ENCODE measurements at places on chromosomes 2 and 18. TPM values are rescaled to one million over a fixed set of nuclear protein-coding genes. Genes with fewer than 3 reads are reported as not detected.
A peak's percentile ranks its signal among the peaks of the same experiment; 100 is the strongest.

DNA sequence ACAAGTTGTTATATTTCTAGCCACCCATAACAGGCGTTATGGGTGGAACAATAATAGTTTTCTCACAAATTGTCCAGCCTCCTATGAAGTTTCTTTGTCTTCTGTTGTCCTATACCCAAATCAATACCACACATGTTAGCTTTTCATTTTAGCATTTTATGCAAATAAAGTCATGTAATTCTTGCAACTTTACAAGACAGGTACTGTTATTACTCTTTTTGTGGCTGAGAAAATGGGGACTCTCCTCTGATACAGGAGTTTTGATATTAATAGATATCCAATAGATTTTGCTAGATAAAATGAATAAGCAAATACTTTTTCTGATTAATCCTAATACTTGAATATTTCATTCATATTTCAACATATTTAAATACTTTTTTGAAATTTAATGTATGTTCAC lies 151.0 kb downstream of the PMAIP1 start:
- no peak for DNase-seq
- no peak overlapping the region for H3K27ac ChIP-seq
- no peaks in the 10 kb centered on the region for H3K27me3 ChIP-seq
- no peaks in the 10 kb centered on the region for H3K4me1 ChIP-seq

Gene NR4A2
- total RNA-seq, result 0.85 TPM

Gene EFR3B
- total RNA-seq, result 11.8 TPM

GRCh38 chr2:128399690-128400291 lies 81.1 kb upstream of the HS6ST1 start:
- H3K27ac ChIP-seq, result no peak overlapping the region
- no peaks in the 10 kb centered on the region for H3K27me3 ChIP-seq

Gene CNRIP1
- total RNA-seq, result 6.9 TPM

GRCh38 chr18:28831476-28831875 lies 654.5 kb upstream of the CDH2 start:
- peaks cover 31% of the 10 kb centered on the region for H3K4me1 ChIP-seq
- no peak overlapping the region for H3K4me3 ChIP-seq
- H3K36me3 ChIP-seq, result no peaks in the 10 kb centered on the region
- DNase-seq, result no peak
- no peak overlapping the region for H3K27ac ChIP-seq

DNA sequence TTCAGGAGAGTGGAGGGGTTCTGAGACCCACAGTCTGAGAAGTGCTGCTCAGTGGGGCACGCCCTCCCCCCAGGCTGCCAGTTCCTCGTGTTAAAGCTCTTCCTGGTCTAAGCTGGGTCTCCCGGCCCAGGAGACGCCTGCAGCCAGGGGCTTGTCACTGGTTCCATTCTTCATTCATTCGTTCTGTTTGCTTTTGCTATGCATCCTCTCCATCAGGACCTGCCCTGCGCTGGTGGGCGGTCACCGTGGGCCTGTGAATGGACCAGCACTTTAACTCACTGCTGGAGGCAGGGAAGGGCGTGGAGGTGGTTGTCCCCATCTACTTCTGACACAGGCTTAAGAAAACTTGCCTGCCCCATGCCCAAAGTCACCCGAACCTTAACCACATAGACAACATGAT lies 272.8 kb upstream of the HDAC4 start:
- H3K36me3 ChIP-seq, result no peaks in the 10 kb centered on the region
- no peak overlapping the region for H3K27ac ChIP-seq
- no peaks in the 10 kb centered on the region for H3K27me3 ChIP-seq
- no peaks in the 10 kb centered on the region for H3K4me1 ChIP-seq
- no peak for DNase-seq

Gene IL1F10
- total RNA-seq, result not detected

DNA sequence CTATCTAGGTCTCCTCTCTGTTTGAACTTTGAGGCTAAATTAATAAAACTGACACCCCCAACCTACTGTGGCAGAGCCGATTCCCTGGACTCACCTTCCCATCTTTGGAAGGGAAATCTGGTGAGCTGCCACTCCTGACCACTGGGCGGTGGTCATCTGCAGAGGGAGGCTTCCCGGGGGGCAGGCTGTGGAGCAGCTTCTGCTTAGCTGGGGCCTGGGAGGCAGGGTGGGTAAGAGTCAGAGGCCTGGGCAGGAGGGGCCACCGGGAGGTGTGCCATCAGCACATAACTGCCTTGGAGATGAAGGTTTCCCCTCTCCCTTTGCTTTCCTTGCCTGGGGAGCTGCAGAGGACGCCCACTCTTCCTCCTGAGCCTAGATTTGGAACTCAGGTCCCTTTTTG lies 2.3 kb upstream of the NPPC start:
- H3K27ac ChIP-seq, result no peak overlapping the region
- peaks cover 53% of the 10 kb centered on the region for H3K27me3 ChIP-seq
- H3K4me1 ChIP-seq, result no peaks in the 10 kb centered on the region
- H3K36me3 ChIP-seq, result no peaks in the 10 kb centered on the region
- H3K4me3 ChIP-seq, result no peak overlapping the region
- DNase-seq, result peak; percentile 47

Gene CFAP221
- 0.23 TPM for total RNA-seq

GRCh38 chr2:38702413-38702812 lies 36.5 kb downstream of the GALM start:
- no peaks in the 10 kb centered on the region for H3K4me1 ChIP-seq
- H3K36me3 ChIP-seq, result no peaks in the 10 kb centered on the region

- no peaks in the 10 kb centered on the region for H3K27me3 ChIP-seq
- no peaks in the 10 kb centered on the region for H3K36me3 ChIP-seq
- DNase-seq, result no peak
- peaks cover 10% of the 10 kb centered on the region for H3K4me1 ChIP-seq
- no peak overlapping the region for H3K27ac ChIP-seq
- no peak overlapping the region for H3K4me3 ChIP-seq
These were observed 133.0 kb upstream of the MMADHC start for GRCh38 chr2:149720615-149721014.

DNA sequence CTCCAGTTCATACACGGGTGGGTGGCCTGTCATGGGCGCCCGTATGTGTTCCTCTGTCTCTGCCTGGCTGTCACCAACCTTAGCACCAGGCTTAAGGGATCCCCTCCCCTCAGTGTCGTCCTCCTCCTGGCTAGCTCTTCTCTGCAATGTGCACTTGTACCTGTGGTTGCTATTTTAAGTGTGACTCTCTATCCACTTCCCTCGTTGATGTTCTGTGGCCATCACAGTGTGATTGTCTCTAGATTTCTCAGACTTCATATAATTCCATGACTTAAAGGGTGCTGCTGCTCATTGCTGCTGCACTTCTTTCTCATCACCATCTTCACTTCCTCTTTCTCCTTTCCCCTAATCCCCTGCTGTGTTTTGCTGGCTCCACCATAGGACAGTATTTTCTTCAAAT lies 143.4 kb downstream of the EML6 start:
- no peaks in the 10 kb centered on the region for H3K27me3 ChIP-seq
- H3K27ac ChIP-seq, result no peak overlapping the region
- H3K4me1 ChIP-seq, result no peaks in the 10 kb centered on the region
- no peaks in the 10 kb centered on the region for H3K36me3 ChIP-seq

Gene ABCG5
- total RNA-seq, result not detected

DNA sequence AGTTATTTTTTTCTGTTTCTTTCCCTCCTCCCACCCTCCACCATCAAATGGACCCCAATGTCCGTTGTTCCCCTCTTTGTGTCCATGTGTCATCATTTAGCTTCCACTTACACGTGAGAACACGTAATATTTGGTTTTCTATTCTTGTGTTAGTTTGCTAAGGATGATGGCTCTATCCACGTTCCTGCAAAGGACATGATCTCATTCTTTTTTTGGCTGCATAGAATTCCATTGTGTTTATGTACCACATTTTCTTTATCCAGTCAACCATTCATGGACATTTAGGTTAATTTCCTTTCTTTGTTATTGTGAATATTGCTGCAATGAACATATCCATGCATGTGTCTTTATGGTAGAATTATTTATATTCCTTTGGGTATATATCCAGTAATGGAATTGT lies 91.3 kb upstream of the TNP1 start:
- no peak for DNase-seq
- H3K36me3 ChIP-seq, result no peaks in the 10 kb centered on the region
- H3K27ac ChIP-seq, result no peak overlapping the region
- no peaks in the 10 kb centered on the region for H3K27me3 ChIP-seq
- H3K4me1 ChIP-seq, result no peaks in the 10 kb centered on the region
- H3K4me3 ChIP-seq, result no peak overlapping the region

- no peaks in the 10 kb centered on the region for H3K4me1 ChIP-seq
- DNase-seq, result no peak
- H3K27ac ChIP-seq, result no peak overlapping the region
- no peaks in the 10 kb centered on the region for H3K27me3 ChIP-seq
- H3K36me3 ChIP-seq, result no peaks in the 10 kb centered on the region
These were observed 74.6 kb upstream of the GPC1 start for GRCh38 chr2:240360645-240361475.

DNA sequence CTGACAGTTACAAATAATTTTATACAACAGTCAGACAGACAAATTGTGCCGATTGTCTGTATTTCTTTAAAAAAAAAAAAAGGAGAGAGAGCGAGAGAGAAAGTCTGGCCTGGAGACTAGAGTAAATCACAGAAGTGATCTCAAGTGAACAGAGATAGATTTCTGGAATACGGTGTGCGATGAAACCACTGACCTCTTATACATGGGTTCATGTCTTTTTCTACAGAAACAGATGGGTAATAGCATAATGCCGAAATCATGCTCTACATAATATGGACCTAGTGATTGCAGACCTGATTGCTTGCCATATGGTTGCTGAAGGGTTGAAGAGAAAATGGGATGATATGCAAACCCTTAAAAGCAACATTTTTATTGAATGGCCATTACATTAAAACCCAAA lies 403.3 kb upstream of the FANCL start:
- 0 out of 2 replicates have a peak, but pooled peaks cover 7% of the 10 kb centered on the region for H3K4me1 ChIP-seq
- no peak overlapping the region for H3K27ac ChIP-seq
- no peaks in the 10 kb centered on the region for H3K36me3 ChIP-seq
- no peak overlapping the region for H3K4me3 ChIP-seq
- no peaks in the 10 kb centered on the region for H3K27me3 ChIP-seq
- DNase-seq, result no peak

DNA sequence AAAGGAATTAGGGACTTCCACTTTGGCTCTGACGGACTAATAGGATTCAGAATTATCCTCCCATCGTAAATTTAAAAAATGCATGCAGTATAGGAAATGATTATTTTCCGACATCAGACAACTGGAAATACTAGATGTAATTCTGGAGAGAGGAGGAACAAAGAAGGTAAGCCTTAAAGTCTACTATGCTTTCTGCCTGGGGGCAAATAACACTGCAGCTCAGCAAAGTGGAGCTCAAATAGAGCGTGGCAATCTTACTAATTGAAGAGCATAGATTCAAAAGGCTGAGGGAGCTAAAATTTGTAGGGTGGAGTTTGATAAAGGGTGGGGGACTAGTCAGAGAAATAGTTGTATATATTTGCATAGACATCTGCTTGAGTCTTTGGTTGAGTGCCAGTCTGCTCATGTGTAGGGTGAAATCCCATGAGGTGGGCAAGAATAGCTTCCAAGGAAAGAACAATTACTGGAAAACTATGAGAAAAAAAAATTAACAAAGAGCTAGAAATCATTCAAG lies 23.8 kb downstream of the COPS8 start:
- no peaks in the 10 kb centered on the region for H3K27me3 ChIP-seq
- no peak for DNase-seq
- no peak overlapping the region for H3K27ac ChIP-seq
- H3K36me3 ChIP-seq, result no peaks in the 10 kb centered on the region
- H3K4me1 ChIP-seq, result no peaks in the 10 kb centered on the region

GRCh38 chr2:236195726-236196125 lies 27.5 kb upstream of the GBX2 start:
- DNase-seq, result no peak
- H3K27ac ChIP-seq, result no peak overlapping the region
- H3K27me3 ChIP-seq, result no peaks in the 10 kb centered on the region
- no peaks in the 10 kb centered on the region for H3K4me1 ChIP-seq
- H3K36me3 ChIP-seq, result no peaks in the 10 kb centered on the region

- H3K4me1 ChIP-seq, result peaks cover 40% of the 10 kb centered on the region
- DNase-seq, result peak; percentile 10
- H3K27ac ChIP-seq, result no peak overlapping the region
- no peaks in the 10 kb centered on the region for H3K27me3 ChIP-seq
These were observed 207.0 kb downstream of the ZNF407 start for GRCh38 chr18:74804677-74805076.

DNA sequence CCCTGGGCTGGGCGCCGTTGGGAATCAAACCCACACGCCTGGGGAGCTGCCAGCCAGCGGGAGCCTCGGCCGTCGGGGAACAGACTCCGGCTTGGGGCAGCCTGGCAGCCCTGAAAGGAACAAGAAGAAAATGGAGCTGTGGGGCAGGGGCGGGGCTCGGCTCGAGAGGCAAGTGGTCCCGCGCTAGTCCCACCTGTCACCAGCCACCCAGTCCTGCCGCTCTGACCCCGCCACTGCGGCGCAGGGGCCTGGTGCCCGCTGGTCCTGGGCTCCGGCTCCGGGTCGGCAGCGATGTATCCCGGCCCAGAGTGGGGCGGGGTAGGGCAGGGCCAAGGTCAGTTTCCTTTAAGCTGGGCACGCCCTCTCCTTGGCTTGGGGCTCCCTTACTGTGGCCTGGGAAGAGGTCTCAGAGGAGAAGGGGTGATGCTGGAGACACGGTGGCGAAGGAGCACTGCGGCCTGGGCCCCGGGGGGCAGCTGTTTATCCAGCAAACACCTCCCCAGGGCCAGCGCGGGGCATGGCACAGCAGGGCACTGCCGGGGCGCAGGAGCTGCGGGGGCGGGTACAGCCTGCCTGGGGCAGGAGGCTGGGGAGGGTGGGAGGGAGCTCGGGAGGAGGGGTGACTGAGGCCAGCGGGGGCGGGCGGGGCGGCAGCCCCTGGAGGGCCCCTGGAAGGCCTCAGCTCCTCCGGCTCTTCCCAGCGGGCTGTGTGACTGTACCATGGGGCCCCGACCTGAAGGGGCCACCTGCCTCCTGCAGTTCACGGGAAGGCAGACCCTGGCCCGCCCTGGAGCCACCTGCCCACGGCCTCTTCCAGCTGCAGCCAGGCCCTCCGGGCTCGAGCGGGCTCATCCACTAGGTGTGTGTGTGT lies 15.6 kb downstream of the ODC1 start:
- DNase-seq, result peak; percentile 78
- peaks cover 3% of the 10 kb centered on the region for H3K27me3 ChIP-seq
- H3K27ac ChIP-seq, result no peak overlapping the region

Gene SLC16A14
- total RNA-seq, result 4.0 TPM

DNA sequence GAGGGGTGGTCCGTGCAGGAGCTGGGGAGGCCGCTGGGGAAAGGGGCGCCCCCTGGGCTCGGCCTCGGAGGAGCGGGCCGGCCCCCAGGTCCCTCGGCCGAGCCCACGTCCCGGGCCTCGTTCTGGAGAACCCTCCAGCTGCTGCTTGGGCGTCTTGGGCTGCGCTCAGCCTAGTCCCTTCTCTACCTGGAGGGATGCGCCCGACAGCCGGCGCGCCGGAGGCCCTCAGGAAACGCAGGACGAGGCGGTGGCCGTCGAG lies 293 bp upstream of the D2HGDH start:
- DNase-seq, result no peak
- H3K27ac ChIP-seq, result no peak overlapping the region
- H3K4me1 ChIP-seq, result no peaks in the 10 kb centered on the region
- no peaks in the 10 kb centered on the region for H3K27me3 ChIP-seq
- H3K4me3 ChIP-seq, result peak overlapping the region; percentile 86

Gene TUBB8B
- 3.6 TPM for total RNA-seq

GRCh38 chr18:51300912-51301311 lies 103.4 kb upstream of the MEX3C start:
- no peaks in the 10 kb centered on the region for H3K27me3 ChIP-seq
- no peak overlapping the region for H3K27ac ChIP-seq
- H3K4me3 ChIP-seq, result no peak overlapping the region
- no peak for DNase-seq

Gene MARCO
- not detected for total RNA-seq

Gene VWA3B
- not detected for total RNA-seq
